NCI-H460 (cell line): ENCODE measurements at places on chromosomes 3 and 15.

GRCh38 chr3:126618021-126618420 lies 36.9 kb downstream of the TXNRD3 start:
- DNase-seq: no peak

GRCh38 chr3:197392961-197393360 lies 94.5 kb upstream of the DLG1 start:
- DNase-seq: no peak

GRCh38 chr15:91988071-91988470 lies 134.6 kb downstream of the SLCO3A1 start:
- no peak for DNase-seq

DNA sequence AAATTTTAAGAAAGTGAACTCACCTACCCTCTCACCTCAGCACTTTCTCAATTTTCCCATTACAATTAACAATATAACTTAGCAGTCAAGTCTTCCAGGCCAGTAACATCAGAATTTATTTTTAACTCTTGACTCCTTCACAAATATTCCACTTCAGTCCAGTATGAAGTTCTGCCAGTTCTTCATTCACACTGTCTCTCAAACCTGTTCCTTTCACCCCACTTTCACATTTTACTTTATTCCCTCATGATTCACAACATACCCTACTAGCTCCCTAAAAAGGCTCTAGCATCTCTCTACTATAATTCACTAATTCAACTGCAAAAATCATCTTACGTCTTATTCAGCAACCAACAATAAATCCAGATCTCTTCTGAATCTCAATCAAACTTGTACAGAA lies 3.8 kb downstream of the GSK3B start:
- no peak for DNase-seq

- no peak for DNase-seq
Observed at GRCh38 chr3:20668411-20668810, 482.4 kb upstream of the SGO1 start.

DNA sequence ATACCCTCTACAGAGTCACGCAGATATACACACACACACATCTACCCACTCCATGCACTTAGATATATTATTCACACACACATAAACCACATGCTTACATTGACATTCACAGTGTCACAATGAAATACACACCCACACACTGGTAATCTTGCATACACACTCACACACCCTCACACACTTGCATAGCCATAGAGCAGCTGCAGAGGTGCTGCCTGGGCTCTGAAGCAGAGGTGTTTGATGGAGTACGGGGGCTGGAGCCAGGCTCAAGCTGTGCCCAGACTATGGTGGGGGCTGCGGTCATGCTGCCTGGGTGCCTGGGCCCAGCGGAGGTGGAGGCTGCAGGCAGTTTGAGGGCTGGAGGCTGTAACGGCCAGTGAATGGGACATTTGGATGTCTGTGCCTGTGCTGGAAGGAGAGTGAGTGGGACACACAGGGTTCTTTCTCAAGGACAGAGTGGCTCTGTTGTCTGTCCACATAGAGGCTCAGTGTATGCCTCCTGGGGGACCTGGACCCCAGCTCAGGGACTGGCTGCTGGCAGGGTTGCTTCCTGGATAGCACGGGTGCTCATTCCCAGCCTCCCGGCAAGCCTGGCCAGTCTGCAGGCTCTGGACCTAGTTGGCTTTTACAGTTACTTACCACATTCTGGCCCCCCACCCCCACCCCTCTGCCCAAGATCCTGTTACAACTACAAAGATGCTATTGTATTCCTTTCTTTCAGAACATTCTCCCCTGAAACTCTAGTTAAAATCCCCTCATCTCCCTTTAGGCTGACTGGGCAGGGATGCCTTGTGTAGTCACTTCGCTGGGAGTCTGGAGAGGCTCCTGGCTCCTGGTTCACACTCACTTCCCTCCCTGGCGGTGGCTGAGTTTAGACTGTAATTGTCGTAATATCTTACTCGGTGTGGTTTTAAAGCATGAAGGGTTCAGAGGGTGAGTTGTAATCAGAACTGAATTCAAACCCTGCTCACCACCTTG lies 12.5 kb downstream of the GASK1A start:
- no peak for DNase-seq

GRCh38 chr3:48429960-48430707 lies at the start of gene PLXNB1:
TSS of gene PLXNB1 (minus strand) at chr3:48430086. CDS start at chr3:48424611, 5,475 bp downstream.
- DNase-seq: no peak

DNA sequence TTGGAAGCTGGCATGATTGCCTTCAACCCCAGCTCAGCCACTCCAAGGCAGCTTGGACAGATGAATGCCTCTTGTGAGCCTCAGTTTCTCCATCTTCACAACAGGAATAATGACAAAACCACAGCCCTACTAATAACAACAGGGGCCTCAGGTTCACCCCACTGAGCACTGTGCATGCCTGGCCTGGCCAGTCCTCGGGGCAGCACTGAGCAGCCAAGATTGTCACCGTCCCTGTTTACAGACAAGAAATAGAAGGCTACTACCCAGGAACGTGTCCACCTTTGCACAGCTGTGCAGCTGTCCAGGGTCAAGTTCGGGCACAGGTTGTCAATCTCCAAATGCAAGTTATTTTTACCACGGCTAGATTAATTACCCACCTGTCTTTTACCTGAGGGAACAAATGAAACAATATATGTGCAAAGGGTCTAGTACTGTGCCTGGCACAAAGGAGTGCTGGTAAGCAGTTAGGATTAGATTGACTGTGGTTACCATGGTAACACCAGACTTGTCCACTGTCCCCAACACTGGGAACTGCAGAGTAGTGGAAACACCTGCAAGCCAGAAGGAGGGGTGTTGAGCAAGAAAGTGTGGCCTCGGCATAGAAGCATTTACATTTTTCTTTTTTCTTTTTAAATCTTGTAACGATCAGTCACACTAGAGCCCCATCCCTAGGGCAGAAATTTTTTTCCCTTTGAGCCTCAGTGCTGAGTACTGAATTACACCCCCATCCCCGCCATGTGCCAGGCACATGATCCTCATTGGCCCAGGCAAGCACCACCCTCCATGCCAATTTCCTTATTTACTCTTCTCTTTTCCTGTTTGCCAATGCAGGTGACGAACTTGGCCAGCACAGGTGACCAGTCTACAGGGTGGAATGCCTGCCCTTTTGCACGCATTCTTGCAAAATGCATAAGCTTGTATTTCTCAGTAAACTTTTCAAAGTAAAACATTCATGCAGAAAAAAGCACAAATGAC lies 66.3 kb upstream of the SLC6A6 start:
- no peak for DNase-seq

DNA sequence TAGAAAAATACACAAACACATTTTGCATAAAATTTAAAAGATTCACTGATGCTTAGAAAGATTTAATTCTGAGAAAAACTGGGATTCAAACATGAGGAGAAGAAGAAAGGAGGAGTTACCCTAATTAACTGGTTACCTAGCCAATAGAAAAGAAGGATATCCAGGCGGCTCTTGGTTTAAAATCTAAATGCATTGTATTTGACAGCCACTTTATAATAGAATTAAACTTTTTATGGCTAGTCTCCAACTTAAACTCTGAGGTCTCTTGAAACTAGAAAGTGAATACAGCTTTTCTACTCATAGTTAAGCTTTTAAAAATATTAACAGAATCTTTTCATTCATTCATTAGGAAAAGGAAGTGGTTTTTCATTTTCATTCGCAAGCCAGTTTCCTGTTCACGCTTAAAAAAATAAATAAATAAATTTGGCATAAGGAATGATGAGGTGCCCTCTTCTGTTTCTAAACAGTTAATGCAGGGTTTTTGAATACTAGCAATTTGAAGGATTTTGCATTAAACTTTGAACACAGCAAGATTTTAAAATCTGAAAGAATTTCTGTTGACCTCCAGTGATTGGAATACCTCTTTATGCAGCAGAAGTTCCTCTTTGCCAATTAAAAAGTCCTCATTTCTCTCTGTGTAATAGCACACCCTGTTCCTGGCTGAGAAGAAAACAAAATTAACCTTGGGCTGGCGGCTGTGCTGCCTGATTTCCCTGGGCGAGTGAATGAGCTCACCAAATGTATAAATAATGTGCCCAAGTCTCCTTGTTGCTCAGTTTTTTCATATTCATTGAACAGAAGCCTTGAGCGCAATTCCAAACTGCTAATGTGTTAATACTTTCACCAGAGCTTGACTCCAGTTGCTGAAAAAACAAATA lies 105.1 kb downstream of the ZMAT3 start:
- no peak for DNase-seq
